Fibroblast of skin of left biceps (primary cell): ENCODE measurements at places on chromosomes 1 and 21.

GRCh38 chr1:160863061-160863773 lies 530 bp upstream of the CD244 start:
- no peak for DNase-seq

DNA sequence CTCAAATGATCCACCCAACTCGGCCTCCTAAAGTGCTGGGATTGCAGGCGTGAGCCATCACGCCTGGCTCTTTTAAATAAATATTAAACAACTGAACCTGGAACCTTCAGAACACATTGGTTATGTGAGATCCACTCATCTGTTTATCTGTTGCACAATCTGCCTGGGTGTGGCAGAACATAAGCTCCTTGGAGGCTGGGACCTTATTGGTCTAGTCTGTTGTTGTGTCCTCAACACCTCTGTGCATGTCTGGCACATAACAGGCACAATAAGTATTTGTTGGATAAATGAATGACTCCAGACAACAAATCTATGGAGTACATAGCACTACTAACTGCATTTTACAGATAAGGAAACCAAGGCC lies 4.1 kb upstream of the NBL1 start:
- DNase-seq = no peak

GRCh38 chr1:30790850-30791778 lies 33.5 kb upstream of the LAPTM5 start:
- DNase-seq = no peak

GRCh38 chr1:179129702-179130473 lies 48.0 kb downstream of the TOR3A start:
- no peak for DNase-seq

DNA sequence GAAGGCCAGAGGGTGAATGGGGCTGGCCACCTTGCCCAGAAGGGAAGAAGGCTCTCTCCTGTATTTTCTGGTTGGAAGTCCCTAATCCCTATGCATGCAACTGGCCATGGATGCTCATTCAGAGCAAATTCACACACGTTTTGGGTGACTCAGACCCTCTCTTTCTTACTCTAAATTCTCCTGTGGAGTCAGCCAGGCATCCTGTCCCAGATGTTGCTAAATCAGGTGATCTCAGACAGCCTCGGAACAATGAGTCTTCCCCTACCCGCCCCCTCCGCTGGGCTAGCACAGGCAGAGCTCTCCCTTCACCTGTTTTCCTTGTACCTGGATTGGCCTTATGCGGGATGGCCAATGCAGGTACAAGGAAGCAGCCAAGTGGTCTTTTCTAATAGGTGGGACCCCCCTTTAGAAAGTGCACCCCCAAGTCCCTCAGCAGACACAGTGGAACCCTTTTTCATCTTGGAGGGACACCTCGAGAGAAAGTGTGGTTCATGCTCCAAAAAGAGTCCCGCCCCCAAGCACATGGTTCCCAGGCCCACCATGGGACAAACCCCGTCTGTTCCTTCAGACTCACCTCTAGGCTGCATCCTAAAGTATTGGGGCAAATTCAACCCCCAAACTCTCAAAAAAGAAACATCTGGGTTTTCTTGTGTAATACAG lies 8.6 kb downstream of the S100A6 start:
- DNase-seq = no peak

- DNase-seq = no peak
Measured at GRCh38 chr1:77356136-77356535, 74.3 kb downstream of the AK5 start.

GRCh38 chr1:221327954-221328353 lies 413.9 kb downstream of the DUSP10 start:
- DNase-seq = no peak
